Bronchus fibroblast of lung (primary cell): ENCODE measurements at places on chromosomes 4 and X. TPM values are rescaled to one million over a fixed set of nuclear protein-coding genes. Genes with fewer than 3 reads are reported as not detected.

FAM149A gene
- total RNA-seq, result 2.1 and 3.2 TPM in 2 replicates

CYBB gene
- total RNA-seq, result not detected in 2 replicates

MAGEB10 gene
- not detected in 2 replicates for total RNA-seq

PDLIM3 gene
- 7.9 and 20.1 TPM in 2 replicates for total RNA-seq

TEX11 gene
- total RNA-seq, result not detected in 2 replicates

ACE2 gene
- not detected in 2 replicates for total RNA-seq

GATA1 gene
- not detected in 2 replicates for total RNA-seq

PPBP gene
- total RNA-seq, result 0.34 TPM in 1 of 2 replicates, not detected in the other

TCEAL7 gene
- 36.1 and 44.2 TPM in 2 replicates for total RNA-seq

PALLD gene
- total RNA-seq, result 41.6 and 51.1 TPM in 2 replicates

NHS gene
- 1.5 and 11.6 TPM in 2 replicates for total RNA-seq

MEPE gene
- not detected in 2 replicates for total RNA-seq

SH2D1A gene
- total RNA-seq, result not detected in 2 replicates

PTCHD1 gene
- not detected in 2 replicates for total RNA-seq

CYLC1 gene
- not detected in 2 replicates for total RNA-seq

UBE2K gene
- total RNA-seq, result 9.8 and 16.5 TPM in 2 replicates

ODAPH gene
- not detected in 2 replicates for total RNA-seq

RASL11B gene
- total RNA-seq, result 0.17 and 0.59 TPM in 2 replicates

NKX1-1 gene
- total RNA-seq, result not detected in 2 replicates

ASMT gene
- total RNA-seq, result not detected in 2 replicates

KLF8 gene
- 0.34 and 0.59 TPM in 2 replicates for total RNA-seq

ADH7 gene
- not detected in 2 replicates for total RNA-seq

DCX gene
- total RNA-seq, result not detected in 2 replicates

RAI2 gene
- 0.84 and 1.0 TPM in 2 replicates for total RNA-seq

MSANTD1 gene
- total RNA-seq, result 0.17 TPM in 1 of 2 replicates, not detected in the other

COQ2 gene
- 25.9 and 26.9 TPM in 2 replicates for total RNA-seq

DGAT2L6 gene
- total RNA-seq, result not detected in 2 replicates

BANK1 gene
- 0.15 and 0.17 TPM in 2 replicates for total RNA-seq

TMLHE gene
- total RNA-seq, result 6.7 and 9.9 TPM in 2 replicates

ADAM29 gene
- not detected in 2 replicates for total RNA-seq
